Mammary microvascular endothelial cell (primary cell): ENCODE measurements at places on chromosomes 5 and 9. TPM values are rescaled to one million over a fixed set of nuclear protein-coding genes. Genes with fewer than 3 reads are reported as not detected.

DMRT1 gene
- total RNA-seq, result not detected in 2 replicates

RANBP17 gene
- total RNA-seq, result 2.9 and 11.9 TPM in 2 replicates

ST6GALNAC6 gene
- 29.6 and 37.4 TPM in 2 replicates for total RNA-seq

SPINK13 gene
- total RNA-seq, result not detected in 2 replicates

DTWD2 gene
- 1.9 and 3.0 TPM in 2 replicates for total RNA-seq

F2R gene
- 140 and 141 TPM in 2 replicates for total RNA-seq

KCTD16 gene
- 0.05 and 0.07 TPM in 2 replicates for total RNA-seq

NIM1K gene
- not detected in 2 replicates for total RNA-seq

MRPL22 gene
- 40.6 and 57.7 TPM in 2 replicates for total RNA-seq

MEGF10 gene
- under 0.01 and 0.15 TPM in 2 replicates for total RNA-seq

SHISAL2B gene
- total RNA-seq, result not detected in 2 replicates

HSDL2 gene
- 10.0 and 15.4 TPM in 2 replicates for total RNA-seq

OTP gene
- total RNA-seq, result not detected in 2 replicates

RALGPS1 gene
- 1.6 and 2.3 TPM in 2 replicates for total RNA-seq

SPDL1 gene
- total RNA-seq, result 24.1 and 52.3 TPM in 2 replicates

TAF11L12 gene
- total RNA-seq, result not detected in 2 replicates

CRB2 gene
- total RNA-seq, result not detected in 2 replicates

TRIP13 gene
- total RNA-seq, result 58.5 and 61.4 TPM in 2 replicates

COL15A1 gene
- total RNA-seq, result 9.6 and 10.0 TPM in 2 replicates

GCNT4 gene
- 0.33 and 0.44 TPM in 2 replicates for total RNA-seq

GGTA1 gene
- 0.10 and 0.13 TPM in 2 replicates for total RNA-seq
